ENCODE measurements at places on chromosomes 1 and 21. TPM values are rescaled to one million over a fixed set of nuclear protein-coding genes. Genes with fewer than 3 reads are reported as not detected.

The C2CD4D gene
- total RNA-seq, result not detected

The LRRC38 gene
- total RNA-seq, result not detected

The SERTAD4 gene
- 3.9 TPM for total RNA-seq

The CELA3B gene
- 0.90 TPM for total RNA-seq

The AIRE gene
- not detected for total RNA-seq

The TNFRSF9 gene
- total RNA-seq, result not detected

The C1orf141 gene
- not detected for total RNA-seq

The SLC1A7 gene
- total RNA-seq, result 0.42 TPM

The GBP4 gene
- total RNA-seq, result 9.7 TPM

The BCL2L15 gene
- 0.87 TPM for total RNA-seq

The EYA3 gene
- 15.3 TPM for total RNA-seq

The HPDL gene
- total RNA-seq, result 1.00 TPM

The ZNF593OS gene
- total RNA-seq, result not detected

The TRAF3IP3 gene
- total RNA-seq, result 3.7 TPM

The SLC2A5 gene
- 12.9 TPM for total RNA-seq

The CRABP2 gene
- 6.7 TPM for total RNA-seq

The PRPF38A gene
- 25.9 TPM for total RNA-seq

The PGLYRP4 gene
- not detected for total RNA-seq

The FAM72C gene
- total RNA-seq, result 0.19 TPM

The ROR1 gene
- total RNA-seq, result 12.3 TPM

The WARS2 gene
- 14.5 TPM for total RNA-seq

The RGS13 gene
- 1.0 TPM for total RNA-seq
